ENCODE measurements at places on chromosomes 12 and 14. TPM values are rescaled to one million over a fixed set of nuclear protein-coding genes. Genes with fewer than 3 reads are reported as not detected.

- H3K27me3 ChIP-seq: no peaks in the 10 kb centered on the region
- H3K4me1 ChIP-seq: no peaks in the 10 kb centered on the region
- H3K36me3 ChIP-seq: no peaks in the 10 kb centered on the region
- H3K27ac ChIP-seq: no peak overlapping the region
These were observed 211.3 kb downstream of the ALG10 start for GRCh38 chr12:34233618-34234017.

The ANKRD33 gene
- not detected for total RNA-seq

GRCh38 chr12:8561011-8561410 is 20.3 kb upstream of the CLEC4E start:
- H3K36me3 ChIP-seq: no peaks in the 10 kb centered on the region
- peak overlapping the region; percentile 11 for H3K4me3 ChIP-seq
- no peak for DNase-seq
- no peaks in the 10 kb centered on the region for H3K4me1 ChIP-seq

GRCh38 chr12:116859079-116859478 is 22.2 kb downstream of the HRK start:
- DNase-seq: no peak
- no peaks in the 10 kb centered on the region for H3K27me3 ChIP-seq
- peaks cover under 1% of the 10 kb centered on the region for H3K4me1 ChIP-seq
- H3K4me3 ChIP-seq: no peak overlapping the region
- no peaks in the 10 kb centered on the region for H3K36me3 ChIP-seq
- no peak overlapping the region for H3K27ac ChIP-seq

DNA sequence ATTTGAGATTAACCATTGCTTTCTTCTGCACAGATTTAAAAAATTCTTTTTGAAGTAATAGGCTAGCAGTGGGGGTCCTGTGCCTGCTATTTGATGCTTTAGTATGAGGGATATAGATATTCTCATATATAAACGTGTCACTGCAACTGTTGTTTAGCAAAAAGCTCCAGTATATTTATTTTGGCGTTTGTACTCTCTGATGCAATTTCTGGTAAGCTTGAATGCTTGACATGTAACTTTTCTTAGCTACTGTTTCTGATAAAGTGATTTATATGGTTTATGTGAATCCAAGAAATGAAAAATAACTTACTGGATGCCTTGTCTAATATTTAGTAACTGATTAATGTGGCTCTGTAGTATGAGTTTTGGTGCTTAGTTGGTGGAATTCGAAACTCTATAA is 77.1 kb downstream of the TTLL5 start:
- no peak for DNase-seq
- peaks cover 52% of the 10 kb centered on the region for H3K36me3 ChIP-seq
- H3K4me3 ChIP-seq: no peak overlapping the region
- H3K27me3 ChIP-seq: no peaks in the 10 kb centered on the region

- peak; percentile 84 for DNase-seq
- peaks cover 27% of the 10 kb centered on the region for H3K36me3 ChIP-seq
- H3K4me3 ChIP-seq: no peak overlapping the region
- H3K27me3 ChIP-seq: no peaks in the 10 kb centered on the region
- H3K27ac ChIP-seq: no peak overlapping the region
- peaks cover 9% of the 10 kb centered on the region for H3K4me1 ChIP-seq
These were observed 148.9 kb downstream of the CHST11 start for GRCh38 chr12:104605685-104606084.
